Activated T-helper 17 cell treated with anti-CD3 and anti-CD28 coated beads, Interleukin-2, amount 50 U/mL, for 72 hours (primary cell): ENCODE measurements at places on chromosomes 2 and 18.

DNA sequence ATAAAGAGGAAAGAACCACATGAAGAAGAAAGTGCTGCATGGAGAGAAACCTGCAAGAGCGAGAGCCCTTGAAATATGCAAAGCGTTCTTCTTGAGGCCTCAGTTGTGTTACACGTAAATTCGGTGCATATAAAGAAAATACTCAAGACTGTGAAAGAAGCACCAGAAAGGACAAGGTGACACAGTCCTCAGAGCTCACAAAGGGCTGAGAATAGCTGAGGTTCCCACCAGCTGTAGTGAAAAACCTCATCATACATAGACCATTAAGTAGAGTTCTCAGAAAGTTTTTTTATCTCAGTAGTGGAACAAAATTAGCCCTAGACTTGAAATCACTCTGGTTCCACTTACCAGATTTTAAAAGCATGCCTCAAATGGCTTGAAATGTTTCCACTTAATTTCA, 980.7 kb upstream of the CRIM1 start:
- ATAC-seq: no peak

DNA sequence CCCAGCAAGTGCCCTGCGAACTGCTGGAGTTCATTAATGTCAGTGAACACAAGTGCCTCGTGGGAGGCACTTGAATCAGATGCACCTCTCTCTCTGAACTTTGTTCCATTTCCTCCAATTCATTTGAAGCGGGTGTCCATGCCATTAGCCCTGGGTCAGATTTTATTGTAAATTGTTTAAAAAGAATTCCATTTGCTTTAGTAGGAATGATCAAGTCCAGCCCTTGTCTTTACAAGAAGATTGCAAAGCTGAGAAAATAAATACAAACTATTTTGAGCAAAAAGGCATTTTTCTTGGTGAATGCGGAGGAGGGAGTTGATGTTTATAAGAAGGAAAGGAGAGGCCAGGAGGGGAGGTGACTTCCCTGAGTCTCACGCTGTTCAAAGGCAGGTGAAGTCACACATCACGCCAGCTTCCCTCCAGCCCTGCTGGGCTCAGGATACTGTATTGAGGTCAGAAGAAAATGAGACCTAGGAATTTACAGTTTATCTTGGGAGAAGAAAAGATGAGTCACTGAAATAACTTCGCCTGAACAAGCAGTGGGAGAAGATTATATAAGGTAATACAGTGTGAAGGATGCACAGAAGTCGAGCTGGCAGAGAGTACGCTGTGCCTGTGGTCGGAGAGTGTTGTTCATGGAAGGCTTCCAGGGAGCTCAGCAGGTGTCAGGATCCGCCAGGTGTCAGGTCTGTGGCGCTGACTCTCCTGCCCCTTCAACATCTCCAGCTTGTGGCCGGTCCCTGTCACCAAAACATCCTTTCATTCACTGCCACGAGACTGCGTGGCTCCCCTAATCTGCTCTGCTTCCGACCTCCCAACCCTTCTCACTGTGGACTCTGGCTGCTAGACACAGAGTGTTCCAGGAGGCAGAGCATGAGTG, 36.5 kb downstream of the EFR3B start:
- ATAC-seq: no peak

GRCh38 chr2:234548695-234549420, 52.0 kb upstream of the ARL4C start:
- no peak for ATAC-seq

DNA sequence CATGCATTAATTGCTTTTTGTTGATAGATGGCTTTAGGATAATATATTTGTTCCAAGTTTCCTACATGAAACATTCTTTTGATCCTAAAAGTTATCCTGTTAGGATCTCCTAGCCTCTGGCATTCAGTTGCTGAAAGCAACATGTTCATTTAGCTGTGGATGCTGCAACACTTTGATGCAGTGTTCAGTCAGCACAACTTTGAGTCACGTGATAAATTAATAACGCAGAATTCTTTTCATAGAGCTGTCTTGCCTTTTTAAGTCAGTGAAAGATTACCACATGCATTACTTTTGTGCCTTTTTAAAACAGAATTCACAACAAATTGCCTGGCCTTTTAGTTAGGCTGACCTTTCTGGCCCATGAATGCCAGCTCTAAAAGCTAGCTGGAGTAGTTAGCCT, 1467.9 kb upstream of the ZEB2 start:
- ATAC-seq: no peak

GRCh38 chr2:1837022-1837421, 92.7 kb upstream of the PXDN start:
- ATAC-seq: no peak

DNA sequence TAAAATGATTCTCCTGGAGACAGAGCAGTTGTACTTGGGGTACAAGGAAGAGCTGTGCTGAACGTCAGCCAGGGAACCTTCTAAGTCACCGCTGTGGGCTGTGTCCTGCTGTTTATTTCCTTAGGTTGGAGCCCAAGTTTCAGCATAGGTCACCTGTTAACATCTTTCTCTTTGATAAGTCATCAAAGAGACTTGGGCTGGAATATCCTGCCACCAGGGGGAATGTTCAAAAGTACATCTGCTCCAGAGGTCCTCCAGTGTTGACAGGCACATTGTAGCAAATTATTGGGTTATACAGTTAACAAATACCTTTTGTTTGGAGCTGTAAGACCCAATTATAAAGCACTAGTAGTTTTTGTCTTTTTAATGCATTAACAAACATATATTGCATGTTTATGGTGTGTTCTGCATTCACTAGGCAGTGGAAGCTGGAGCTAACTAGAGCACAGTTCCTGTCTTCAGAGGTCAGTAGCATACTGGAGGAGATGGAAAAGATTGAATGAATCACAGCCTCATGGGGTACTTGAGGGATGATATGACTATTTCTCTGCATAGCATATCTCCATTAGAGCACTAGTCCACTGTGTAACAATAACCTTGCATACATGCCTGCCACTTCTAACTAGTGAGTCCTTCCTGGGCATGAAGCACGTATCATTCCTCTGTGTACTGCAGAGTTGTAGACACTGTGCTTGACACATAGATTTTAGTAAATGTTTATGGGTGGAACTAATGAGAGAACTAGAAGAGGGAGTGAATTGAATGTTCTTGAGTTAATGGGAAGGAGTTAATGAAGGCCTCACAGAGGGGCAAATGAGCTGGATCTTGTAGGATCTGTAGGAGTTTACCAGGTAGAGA, 182.1 kb downstream of the AGAP1 start:
- peak; percentile 67 for ATAC-seq

DNA sequence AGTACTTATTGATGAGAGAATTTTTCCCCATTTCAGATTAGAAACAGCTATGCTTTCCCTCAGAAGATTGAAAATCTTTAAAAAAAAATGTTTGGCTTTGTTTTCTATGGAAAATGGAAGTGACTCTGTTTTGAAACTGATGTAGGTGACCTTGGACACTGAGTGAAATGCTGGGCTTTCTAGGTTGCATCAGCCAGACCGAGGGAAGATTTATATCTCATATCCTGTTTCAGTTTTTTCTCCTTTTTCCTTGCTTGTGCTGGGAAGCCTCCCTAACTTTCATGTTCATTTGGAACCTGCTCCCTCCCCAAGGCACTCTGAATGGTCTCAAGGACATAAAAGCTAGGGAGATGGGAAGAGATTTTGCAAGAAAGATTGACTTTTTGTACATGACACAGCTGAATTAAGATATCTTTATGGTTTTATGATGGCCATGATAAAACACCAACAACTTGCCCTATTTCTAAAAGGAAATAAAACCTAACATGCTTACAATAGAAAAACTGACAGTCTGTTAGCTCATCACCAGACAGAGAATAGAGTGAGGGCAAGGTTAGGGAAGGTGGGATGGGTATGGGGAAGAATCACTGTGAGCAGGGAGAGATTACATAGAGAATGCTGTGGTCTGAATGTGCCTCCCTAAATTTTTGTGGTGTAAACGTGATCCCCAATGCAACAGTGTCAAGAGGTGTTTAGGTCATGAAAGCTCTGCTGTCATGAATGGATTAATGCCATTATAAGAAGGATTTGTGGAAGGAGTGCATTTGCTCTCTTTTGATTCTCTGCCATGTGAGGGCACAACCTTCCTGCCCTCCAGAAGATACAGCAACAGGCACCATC, 249.7 kb downstream of the TPGS2 start:
- no peak for ATAC-seq

DNA sequence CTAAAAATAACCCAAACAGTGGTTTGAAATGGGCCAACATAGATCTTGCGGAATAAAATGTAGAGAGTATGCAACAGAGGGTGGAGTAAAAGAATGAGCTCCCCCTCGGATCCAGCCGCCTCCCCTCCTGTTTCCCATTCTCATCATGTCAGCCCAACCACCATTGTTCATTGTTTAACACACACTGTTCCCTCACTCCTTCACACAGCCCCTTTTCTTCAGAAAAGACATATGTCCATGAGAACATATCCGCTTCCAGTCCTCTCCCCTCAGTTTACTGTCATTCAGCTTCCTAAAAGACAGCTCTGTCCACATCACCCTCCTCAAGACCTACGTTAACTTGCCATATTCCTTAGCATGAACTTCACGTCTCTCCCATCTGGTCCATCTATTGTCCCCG, 62.9 kb upstream of the SERTAD2 start:
- no peak for ATAC-seq

DNA sequence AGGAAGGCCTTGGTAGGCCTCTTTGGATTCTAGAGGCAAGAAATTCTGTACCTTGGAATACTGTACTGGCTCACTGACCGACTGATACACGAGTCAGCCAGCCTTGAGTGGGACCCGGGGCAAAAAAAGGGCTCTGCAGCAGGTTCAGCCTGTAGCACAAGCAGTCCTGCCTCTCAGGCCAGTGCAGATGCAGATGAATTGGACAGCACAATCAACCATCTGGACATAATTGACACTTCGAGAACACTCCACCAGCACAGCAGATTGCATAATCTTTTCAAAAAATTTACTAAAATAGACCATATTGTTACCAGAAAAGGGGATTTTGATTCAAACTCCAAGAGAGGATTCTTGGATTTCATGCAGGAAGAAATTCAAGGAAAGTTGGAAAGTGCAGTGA, 241.6 kb downstream of the RPIA start:
- no peak for ATAC-seq

DNA sequence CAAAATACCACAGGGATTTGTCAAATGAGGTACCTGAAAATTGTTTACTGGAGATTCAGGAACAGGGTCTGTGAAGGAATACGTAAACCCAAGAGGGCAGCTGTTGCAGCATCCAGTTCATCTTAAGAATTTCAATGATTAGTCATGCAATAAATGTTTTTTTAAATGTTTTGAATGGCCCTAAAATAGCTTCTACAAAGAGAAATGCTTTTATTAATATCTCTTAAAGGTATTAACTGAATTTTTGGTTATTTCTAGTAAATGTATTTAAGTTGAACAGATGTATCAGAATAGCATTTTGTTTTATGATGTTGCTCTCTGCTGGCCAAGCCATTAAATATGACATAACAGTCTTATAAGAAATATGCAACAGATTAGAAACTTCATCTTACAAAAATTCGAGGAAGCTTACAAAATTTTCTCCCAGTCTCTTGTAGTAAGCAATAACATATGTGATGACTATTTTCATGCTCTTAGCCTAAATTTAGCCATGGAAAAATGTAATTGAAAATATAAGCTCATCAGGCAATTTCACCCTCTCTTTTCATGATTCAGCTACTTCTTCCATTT, 863.9 kb downstream of the SUCLG1 start:
- no peak for ATAC-seq

DNA sequence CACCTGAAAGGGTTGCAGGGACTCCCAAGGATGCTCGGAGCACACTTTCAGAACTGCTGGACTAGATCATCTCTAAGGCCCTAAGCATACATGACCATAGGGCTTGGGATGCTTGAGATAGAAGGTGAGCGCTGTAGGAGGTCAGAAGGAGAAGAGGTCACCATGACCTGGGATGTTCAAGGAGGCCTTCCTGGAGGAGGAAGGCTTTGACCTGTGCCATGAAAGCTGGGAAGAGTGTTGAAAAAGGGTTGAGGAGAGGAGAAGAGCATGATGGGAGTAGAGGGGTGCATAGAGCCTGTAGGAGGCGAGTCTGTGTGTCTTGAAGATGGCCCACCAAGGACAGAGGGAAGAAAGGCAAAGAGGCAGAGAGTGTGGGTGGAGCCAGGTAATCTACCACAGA, 222.4 kb downstream of the LOXHD1 start:
- ATAC-seq: no peak

DNA sequence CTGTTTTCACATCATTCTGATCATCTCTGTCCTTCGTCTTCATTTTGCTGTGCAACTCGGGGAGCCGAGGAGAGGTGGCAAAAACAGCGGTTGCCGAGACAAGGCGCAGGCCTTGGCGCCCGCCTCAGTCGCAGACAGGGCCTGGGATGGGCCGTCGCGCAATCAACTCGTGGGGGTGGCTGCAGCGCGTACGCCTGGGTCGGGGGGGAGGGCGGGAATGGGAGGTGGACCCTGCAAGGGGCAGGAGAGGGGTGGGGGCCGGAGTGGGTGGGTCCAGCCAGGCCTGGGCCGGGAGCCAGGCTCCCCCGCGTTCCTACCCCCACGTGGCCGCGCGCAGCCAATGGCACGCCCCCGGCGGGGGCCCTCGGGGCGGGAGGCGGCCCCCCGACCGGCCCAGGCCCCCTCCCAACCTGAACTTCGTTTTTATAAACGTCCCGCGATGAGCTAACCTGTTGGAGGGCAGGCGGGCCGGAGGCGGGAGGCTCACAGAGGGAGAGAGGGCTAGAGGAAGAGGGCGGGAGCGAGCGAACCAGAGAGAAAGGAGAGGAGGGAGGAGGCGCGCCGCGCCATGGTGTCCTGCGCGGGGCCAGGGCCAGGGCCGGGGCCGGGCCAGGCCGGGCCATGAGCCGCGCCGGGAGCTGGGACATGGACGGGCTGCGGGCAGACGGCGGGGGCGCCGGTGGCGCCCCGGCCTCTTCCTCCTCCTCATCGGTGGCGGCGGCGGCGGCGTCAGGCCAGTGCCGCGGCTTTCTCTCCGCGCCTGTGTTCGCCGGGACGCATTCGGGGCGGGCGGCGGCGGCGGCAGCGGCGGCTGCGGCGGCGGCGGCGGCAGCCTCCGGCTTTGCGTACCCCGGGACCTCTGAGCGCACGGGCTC, at the start of gene HOXD13:
Gene HOXD13, plus strand, starts transcription at position 452 of the 875 bp plus-strand sequence. Its CDS starts 170 bp downstream, at position 622.
- no peak for ATAC-seq

DNA sequence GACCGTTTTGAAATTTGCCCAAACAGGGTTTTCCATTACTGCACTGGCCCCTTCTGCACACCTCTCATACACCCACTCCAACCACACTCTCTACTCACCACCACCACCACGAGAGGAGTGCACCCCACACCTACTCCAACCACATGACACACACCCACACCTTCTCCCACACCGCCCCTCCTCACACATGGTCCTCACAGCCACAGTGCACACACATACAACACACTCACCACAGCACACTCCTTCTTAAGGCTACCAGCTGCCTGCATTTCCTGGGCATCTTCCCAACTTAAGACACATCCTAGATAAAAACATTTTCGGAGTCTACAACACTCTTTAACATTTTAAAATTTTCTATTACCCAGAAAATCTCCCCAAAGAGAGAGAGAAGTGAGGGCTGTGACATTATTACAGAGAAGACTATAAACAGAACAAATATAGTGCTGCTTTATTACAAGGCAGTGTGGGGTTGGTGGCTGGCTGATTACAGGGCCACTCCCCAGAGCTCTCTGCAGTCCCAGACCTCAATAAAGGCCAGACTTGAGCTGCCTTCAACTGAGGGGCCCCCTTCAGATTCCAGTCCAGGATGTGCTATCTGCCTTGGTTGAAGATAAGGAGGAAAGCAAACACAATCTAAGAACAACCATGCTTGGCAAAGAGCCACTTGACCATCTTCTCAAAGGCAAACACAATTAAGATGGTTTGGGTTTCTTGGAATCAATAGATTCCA, 36.1 kb downstream of the NHEJ1 start:
- ATAC-seq: peak; percentile 17

- no peak for ATAC-seq
Measured at GRCh38 chr18:79515944-79516351, 120.2 kb downstream of the NFATC1 start.

GRCh38 chr2:98556344-98557033, 51.8 kb downstream of the COA5 start:
- no peak for ATAC-seq
